ENCODE measurements at places on chromosomes 13 and 19.

- DNase-seq = peak; percentile 62
These were observed at the start of gene CGB7 for GRCh38 chr19:49057636-49058234. CGB7 (minus strand) TSS chr19:49057749; CDS start chr19:49055375, 2,374 bp downstream.

- no peak for DNase-seq
These were observed 12.4 kb downstream of the TMEM272 start for GRCh38 chr13:51832471-51833152.

DNA sequence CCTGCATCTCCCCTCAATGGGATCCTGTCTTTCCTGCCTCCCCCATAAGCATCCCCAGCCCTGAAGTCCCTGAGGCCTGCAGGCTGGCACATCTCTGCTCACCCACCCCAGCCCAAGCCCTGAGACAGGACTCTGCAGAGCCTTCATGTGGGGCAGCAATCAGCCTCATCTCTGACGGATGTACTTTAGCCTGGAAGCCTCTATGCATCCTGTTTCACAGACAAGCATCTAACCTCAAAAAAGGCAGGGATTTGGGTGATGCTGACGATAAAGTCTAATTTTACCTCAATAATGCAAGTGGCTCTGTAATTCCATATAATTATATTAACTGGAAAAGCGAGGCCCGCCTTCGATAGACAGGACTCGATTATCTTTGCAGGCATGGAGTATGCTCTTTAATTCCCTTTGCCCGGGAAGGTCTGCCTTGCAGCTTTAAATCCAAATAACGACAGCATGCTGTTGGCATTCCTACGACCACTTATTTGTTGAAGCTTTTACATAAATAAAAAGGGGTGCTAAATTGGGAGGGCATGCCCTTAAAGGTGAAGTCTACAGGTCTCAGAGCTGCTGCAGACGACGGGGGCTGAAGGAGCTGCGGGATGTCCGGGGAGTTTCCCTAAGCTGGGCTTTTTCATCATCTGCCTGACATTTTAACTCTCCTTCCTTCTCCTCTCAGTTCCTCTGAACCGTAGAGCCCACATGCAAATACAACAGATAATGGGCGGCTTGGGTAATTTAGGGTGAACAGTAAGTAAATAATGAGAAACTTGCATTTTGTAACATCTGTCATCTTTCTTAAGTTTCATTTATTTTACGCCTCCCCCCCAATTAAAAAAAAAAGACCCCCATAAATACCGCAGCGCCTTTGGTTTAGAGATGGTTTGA, 211.5 kb downstream of the URI1 start:
- DNase-seq = no peak

DNA sequence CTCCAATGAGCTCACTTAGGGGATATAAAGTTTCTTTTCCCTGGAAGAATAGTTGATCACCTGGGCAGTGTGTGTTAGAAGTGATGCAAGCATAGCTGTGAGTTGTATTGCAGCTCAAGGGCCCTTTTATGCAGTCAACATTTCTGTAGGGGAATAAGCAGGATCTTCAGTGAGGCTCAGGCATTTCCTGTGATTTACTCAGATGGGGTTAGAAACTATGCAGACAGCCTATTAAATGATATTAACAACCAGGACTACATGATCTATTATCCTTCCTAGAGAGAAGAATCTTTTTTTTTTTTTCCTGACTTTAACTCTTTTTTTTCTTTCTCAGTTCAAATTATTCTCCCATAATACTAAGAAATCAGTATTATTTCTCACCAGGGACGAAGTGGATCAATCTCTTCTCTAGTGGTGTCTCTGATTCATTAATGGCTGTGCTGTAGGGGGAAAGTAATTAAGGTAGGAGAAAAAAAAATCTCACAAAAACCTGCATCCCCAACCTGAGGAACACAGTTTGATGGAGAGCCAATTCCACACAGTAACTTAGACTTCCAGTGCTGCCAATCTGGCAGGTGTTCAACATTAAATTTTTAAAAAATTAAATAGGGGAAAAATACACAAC, 126.4 kb upstream of the SLC10A2 start:
- no peak for DNase-seq

- peak; percentile 27 for DNase-seq
These were observed 58.3 kb downstream of the DOCK9 start for GRCh38 chr13:98919566-98919965.

DNA sequence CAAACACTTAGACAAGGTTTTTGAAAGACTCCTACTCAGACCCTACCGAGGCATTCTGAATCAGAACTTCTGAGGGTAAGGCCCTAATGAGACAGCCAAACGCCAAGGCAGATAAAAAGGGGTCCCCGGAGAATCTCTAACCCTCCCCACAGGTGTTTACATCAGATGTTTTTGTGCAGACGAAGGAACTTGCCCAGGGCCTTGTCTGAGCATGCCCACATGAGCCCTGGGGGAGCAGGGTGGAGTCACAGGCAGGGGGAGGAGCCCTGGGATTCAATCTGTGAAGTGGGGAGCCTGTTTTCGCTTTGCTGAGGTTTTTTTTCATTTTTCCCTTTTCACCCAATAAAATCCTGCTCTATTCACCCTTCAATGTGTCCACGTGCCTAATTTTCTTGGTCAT, 61.6 kb upstream of the MED4 start:
- peak; percentile 73 for DNase-seq

- DNase-seq = no peak
These were observed 329.6 kb downstream of the SLITRK5 start for GRCh38 chr13:88000787-88001186.

GRCh38 chr19:5025027-5025426, 56.1 kb downstream of the KDM4B start:
- no peak for DNase-seq

DNA sequence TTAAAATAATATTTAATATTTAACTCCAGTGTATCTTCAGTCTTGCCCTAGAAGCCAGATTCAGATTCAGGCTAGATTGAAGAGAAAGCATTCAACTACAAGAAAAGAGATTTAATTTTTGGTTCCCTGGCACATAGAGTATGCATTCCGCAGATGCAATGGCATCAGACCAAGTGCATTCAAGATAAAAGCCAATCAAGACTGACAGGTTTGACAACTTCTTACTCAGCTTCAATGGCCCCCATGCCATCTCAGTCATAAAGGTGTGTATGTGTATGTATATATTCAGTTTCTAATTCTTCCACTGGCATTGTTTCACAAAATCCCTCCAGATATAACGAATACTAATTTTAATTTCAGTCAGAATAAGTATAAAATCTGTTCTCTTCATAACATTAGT, 650.8 kb upstream of the GPC6 start:
- DNase-seq = no peak

DNA sequence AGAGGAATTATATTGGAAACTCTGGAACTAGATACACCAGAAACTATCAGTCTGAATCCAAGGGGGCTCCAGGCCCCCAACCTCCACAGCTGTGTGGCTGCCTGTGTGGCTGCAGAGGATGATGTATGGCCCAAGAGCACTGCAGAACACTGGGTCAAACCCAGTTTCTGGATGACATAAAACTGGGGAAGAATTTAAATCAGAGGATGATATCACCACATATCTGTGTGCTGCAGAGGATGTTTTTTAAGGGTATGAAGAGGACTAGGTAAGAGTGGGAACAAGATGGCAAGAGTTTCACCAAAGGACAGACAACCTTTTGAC, 226.4 kb downstream of the SUCLA2 start:
- DNase-seq = no peak

DNA sequence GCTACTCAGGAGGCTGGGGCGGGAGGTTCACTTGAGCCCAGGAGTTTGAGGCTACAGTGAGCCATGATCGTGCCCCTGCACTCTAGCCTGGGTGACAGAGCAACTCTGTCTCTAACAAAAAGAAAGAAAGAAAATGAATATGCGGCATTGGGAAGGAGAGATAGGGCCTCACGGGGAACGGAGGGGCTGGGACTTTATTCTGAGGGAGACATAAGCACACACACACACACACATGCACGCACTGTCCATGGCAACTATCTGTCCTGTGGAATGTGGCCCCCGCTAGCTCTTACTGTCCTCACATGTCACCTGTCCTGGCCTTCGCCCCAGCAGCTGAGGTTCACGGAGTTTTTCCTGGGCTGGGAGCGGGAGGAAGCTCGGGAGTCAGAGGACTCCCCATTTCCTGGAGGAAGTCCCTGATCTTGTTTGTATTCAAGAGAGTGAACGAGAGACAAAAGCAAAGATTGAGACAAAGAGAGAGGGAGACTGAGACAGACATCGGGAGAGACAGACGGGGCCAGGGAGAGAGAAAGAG, 654 bp downstream of the STAP2 start:
- DNase-seq = no peak

- DNase-seq = peak; percentile 66
These were observed 13.6 kb downstream of the UBAC2 start for GRCh38 chr13:99214232-99214631.

DNA sequence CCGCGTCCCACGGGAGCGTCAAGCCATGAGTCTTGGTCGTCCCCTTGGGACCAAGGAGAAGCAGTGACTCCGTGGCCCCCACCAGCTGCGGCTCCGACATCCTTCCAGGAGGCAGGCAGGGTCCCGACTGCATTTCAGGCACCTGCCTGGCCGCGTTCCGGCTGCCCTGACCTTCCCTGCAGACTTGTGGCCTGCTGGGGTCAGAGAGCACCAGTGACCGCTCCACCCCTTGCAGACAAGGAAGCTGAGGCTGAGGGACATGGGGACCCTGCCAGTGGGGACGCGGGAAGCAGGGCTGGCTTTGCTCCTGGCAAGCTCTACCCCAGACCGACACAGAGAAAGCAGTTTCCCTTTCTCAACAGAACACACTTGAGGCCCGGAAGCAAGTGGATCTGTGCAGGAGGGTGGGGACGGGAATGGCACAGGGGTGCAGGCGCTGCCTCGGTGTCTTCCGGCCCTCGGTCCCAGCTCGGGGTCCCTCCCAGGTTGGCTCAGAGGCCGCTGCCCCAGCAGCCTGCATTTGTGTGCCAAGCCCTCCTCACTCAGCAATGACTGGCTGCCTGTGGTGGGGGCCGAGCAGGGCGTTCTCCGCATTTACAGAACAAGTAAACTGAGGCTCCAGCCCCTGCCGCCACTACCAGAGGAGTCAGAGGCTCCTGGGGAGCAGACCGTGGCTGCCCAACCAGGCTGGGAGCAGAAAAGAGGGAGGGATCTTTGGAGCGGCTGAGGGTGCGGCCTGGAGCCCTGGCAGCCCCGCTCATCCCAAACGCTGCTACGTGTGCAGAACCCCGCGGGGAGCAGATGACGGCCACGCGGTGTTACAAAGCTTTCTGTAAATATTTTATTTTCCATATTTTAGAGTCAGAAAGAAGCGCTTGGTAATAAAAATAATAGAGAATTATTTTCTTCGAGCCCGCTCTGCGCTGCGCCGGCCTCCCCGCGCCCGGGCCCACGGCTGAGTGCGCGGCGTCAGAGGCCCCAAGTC, 43.9 kb downstream of the GAS6 start:
- no peak for DNase-seq

DNA sequence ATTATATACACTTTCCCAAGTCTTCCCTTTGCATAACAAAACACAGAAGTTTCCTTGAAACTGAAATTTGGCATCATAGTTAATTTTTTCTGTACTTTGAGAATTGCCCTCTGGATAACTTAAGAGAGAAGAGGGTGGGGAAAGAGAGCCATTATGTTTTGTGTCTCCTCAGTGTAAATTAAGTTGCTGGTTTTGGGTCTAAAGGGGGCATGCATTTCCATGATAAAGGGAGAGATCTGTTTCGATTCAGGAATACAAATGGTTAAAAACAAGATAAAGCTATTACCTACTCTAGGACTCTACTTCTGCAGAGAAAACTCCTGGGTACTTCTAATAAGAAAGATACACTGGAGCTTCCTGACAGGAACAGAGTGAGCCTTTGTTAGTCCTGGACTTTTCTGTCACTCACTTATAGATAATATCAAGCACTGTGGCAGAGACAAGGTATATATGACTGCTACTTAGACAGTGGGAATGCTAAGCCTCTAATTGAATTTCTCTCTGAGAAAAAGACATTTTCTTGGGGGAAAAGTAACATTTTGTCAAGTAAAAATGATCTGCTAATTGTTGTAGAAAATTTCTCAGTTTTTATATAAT, 142.8 kb upstream of the PCDH9 start:
- DNase-seq = no peak

DNA sequence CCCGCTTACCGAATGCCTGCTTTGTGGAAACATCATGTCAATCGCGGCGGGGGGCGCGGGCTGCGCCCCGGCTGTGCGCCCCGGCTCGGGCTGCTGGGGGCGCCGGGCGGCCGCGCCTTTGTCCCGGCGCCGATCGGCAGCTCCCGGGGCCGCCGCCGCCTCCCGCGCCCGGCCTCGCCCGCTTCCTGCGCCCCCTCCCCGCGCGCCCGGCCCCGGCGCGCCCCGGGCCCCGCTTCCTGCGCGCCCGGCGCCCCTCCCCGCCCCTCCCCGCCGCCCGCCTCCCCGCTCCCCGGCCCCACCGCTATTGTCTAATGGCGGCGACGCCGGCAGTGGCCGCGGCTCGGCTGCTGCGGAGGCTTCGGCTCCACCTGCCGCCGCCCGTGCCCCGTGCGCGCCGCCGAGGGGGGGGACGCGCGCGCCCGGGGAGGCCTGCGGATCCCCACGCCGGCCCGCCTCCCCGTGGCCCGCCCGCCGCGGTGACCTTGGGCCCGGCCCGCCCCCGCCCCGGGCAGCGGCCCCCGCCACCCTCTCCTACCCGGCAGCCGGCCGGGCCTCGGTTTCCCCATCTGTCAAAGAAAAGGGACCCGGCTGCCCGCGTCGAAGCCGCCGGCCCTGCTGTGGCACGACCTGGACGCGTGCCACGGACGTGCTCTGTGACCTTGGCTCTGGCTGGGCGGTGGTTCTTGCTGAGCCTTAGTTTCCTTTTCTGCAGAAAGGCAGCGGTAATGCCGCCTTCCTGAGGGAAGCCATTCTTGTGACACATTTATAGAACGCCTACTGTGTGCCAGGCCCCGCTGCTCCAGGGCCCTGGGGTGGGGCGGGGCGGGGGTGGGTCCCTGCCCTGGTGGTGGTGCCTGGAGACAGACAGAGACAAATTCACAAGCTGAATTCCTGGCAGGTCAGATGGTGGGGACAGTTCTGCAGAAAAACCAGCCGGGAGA, at the start of gene TLE5:
TSS of gene TLE5 (minus strand) at position 331 of the 941 bp plus-strand sequence. CDS start at position 36, 295 bp downstream.
- peak; percentile 67 for DNase-seq

DNA sequence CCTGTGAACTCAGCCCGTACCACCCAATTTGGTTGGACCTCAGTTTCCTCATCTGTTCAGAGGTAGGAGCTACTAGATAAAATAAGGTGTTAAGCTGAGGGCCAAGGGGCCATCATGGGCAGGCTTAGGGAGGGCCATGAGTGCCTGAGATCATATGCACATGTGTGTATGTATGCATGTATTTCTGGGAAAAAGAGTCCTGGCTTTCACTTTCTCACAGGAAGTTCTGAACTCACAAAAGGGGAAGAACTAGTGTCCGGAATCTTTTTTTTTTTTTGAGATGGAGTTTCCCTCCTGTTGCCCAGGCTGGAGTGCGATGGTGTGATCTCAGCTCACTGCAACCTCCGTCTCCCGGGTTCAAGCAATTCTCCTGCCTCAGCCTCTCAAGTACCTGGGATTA, 18.9 kb downstream of the TGFB1 start:
- DNase-seq = no peak

DNA sequence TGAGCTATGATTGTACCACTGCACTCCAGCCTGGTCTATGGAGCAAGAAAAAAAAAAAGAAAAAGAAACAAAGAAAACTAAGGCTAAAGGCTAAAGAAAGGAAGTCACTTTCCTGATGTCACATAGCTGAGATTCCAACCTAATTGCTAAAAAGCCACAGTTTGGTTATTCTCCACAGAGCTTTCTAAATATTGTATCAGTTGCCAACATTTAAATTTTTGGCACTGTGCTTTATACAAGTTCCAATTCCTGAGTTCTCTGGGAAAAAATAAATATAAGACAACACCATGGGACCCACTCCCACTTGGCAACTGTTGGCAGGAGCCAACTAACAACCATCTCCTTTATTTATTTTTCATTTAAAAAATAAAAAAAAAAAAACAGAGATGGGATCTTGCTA, 11.2 kb upstream of the LYPD3 start:
- DNase-seq = no peak

GRCh38 chr13:51525567-51526167, 58.6 kb upstream of the WDFY2 start:
- DNase-seq = no peak

All from stimulated activated CD4-positive, alpha-beta T cell treated with anti-CD3 and anti-CD28 coated beads, Interleukin-2, amount 100 ng/mL, for 24 hours (primary cell).